ENCODE measurements at places on chromosomes 3 and 15. TPM values are rescaled to one million over a fixed set of nuclear protein-coding genes. Genes with fewer than 3 reads are reported as not detected.

CLDN16 gene
- not detected for total RNA-seq

KCNAB1 gene
- total RNA-seq, result 16.5 TPM

CP gene
- total RNA-seq, result not detected

RLBP1 gene
- total RNA-seq, result not detected

ADAMTS9 gene
- 2.3 TPM for total RNA-seq

SLC2A2 gene
- total RNA-seq, result not detected

CFAP91 gene
- total RNA-seq, result 0.59 TPM

MAP6D1 gene
- 10.2 TPM for total RNA-seq

NRROS gene
- 0.42 TPM for total RNA-seq

SCG3 gene
- total RNA-seq, result 219 TPM

STRIT1 gene
- not detected for total RNA-seq

RGMA gene
- total RNA-seq, result 56.6 TPM

MCTP2 gene
- 0.44 TPM for total RNA-seq

STAB1 gene
- 6.3 TPM for total RNA-seq

AMIGO3 gene
- 1.4 TPM for total RNA-seq

ABI3BP gene
- not detected for total RNA-seq

CSTA gene
- total RNA-seq, result not detected

POPDC2 gene
- 1.4 TPM for total RNA-seq

SNX22 gene
- 4.6 TPM for total RNA-seq

Data from glutamatergic neuron (in vitro differentiated cells).